ENCODE measurements at places on chromosomes 2 and 18. TPM values are rescaled to one million over a fixed set of nuclear protein-coding genes. Genes with fewer than 3 reads are reported as not detected.

LHCGR gene
- not detected for total RNA-seq

ICA1L gene
- total RNA-seq, result 0.20 TPM

AOX1 gene
- total RNA-seq, result 5.1 TPM

DSC3 gene
- total RNA-seq, result not detected
